ENCODE measurements at places on chromosomes 1 and 21.

DNA sequence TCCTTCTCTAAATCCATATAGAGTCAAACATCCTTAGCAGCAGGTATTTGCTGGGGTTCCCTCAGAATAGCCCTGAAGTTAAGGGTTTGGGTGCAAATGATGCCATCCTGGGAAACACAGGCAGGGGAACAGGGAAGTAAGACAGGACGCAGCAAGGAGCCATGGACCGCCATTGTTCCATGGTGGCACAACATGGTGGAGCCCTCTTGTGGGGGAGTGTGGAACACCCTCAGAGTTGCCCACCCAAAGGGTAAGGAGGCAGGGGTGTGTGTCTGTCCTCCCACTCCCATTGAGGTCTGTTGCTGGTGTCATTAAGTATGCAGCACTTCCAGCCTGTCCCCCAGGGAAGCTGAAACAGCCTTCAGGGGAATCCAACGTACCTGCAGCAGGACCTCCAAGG, 20.4 kb upstream of the RCAN1 start:
- DNase-seq, result no peak

DNA sequence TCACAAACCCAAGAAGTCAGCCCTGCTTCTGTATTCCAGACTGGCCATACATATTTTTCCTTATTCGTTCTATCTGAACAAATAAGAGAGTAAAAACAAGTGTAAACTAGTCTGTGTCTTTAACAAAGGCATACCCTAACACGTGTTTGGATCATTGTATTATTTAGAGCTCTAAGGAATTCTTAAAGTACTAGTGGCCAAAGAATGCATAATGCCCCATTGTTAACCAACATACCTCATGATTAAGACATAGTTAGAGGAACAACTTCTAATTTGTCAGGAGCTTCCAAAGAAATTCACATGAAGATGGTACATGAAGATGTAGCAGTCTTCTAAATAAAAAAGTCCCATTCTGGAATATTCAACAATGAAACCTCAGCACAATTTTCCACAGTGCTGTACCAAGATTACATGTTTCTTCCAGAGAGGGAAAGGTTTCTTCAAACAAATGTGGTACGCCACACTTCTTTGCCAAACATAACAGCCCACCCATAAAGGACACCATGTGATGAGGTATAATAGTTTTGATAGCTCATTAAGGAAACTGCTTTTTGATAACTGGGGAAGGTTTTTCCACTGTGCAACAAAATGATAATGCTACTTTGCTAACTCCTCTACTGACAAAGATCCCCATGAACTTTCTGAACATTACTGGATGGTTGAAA, 5.0 kb downstream of the PALMD start:
- DNase-seq, result no peak

- DNase-seq, result no peak
These were observed 164.4 kb downstream of the EDEM3 start for GRCh38 chr1:184590163-184590750.

- peak; percentile 38 for DNase-seq
These were observed 23.7 kb upstream of the NFIA start for GRCh38 chr1:61058483-61059245.

DNA sequence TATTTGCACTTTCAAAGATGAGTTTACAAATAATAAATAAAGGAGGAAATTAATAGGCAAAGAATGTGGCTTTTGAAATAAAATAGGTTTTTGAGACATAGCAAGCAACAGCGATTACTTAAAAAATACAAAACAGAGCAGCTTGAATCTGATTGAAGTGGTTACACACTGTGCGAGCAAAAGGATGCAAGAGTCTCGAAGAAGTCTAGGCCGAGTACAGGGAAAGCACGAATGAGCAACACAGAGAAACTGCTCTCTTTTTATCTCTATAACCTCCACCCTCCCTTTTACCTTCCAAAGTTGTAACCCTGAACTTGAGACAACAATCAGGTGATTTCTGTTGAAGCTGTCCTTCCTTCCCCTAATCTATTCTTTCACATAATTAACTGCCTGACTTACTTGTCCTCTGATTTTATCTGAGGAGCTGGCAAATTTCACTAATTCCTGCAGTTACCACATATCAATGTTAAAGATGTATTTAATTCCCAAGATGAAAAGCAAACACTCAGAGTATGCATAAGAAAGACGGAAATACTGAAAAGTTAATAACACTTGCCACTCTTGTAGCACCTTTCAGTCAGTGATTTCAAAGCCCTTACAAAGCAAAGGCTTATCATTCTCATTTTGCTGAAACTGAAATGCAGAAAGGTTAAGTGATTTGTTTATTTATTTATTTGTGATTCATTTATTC, 1030.1 kb downstream of the ADGRL2 start:
- DNase-seq, result no peak

DNA sequence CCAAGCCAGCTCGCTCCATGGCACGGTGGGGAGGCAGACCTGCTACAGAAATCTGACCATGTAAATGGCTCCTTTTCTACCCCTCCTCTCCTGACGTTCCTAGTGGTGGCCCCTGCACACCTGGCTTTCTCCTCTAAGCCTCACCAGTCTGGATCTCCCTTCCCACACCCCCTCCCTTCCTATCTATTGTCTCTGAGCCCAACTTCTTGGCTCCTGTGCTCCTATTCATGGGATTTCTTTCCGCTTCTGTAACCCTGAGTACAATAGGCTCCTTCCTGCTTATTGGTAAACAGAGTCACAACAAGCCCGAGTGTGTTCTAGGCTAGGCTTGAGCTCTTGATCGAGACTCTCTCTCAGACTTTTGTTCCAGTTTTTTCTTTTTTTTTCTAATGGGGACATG, 17.6 kb downstream of the OPTC start:
- no peak for DNase-seq

DNA sequence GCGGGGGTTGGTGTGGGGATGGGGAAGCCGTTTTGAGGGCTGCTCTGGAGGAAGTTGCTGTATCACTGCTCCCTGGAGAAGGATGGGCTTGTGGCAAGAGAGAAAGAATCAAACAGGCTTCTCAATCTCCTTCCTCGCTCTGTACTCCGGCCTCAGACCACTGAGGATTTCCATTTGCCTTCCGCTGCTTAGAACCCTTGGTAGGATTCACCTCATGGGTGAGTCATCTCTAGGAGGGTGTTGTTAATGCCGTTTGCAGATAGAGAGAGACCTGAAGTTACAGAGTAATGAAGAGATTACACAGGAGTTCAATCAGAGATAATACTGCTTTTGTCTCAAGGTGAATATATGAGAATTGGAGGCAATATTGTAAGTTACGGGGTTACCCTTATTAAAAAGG, 15.3 kb downstream of the SLC35F3 start:
- DNase-seq, result no peak

DNA sequence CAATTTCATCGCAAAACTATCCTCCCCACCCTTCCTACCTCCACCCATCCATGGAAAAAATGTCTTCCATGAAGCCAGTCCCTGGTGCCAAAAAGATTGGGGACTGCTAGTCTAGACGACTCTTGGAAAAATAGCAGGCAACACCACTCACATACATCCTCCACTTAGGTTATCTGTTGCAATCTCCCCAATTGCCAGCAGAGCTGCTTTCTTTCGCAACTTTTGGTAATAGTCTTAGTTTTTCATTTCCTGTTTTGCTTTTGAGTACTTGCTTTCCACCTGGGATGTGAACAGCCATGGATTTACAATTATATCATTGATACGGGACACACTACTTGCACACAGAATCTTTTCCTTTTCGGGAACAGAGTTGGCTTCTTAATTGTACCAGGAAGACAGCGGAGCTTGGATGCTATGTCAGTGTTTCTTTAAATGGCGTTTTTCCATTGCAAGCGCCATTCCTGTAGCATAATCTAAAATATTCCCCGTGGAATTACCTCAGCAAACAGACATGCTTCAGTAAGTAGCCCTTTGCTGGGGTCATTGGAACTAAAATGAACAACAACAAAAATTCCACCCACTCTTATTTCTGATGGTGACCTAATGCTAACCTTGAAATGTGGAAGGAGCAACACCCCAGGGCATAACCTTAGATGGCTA, 183.3 kb upstream of the ADGRL2 start:
- DNase-seq, result no peak

GRCh38 chr1:166089804-166090203, 77.0 kb downstream of the FAM78B start:
- DNase-seq, result no peak

GRCh38 chr1:92563457-92564216, 76.9 kb upstream of the GFI1 start:
- DNase-seq, result no peak

DNA sequence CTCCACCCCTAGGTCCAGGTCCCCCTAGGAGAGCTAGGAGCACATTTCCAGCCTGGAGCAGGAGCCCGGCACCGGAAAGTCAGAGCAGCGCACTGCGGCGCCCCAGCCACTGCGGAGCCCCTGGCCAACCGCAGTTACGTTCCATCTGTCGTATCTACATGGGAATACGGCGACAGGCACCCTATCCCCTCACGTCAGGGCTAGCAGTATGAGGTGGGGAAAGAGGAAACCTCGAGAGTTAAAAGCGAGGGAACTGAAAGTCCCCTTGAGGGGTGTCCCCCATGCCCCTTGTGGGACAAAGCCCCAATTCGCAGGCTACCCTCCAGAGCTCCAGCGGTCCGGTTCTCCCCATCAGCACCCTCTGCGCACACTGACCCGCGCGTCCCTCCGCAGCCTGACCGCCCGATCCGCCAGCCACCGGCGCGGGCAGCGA, 995 bp downstream of the COLGALT2 start:
- peak; percentile 39 for DNase-seq

DNA sequence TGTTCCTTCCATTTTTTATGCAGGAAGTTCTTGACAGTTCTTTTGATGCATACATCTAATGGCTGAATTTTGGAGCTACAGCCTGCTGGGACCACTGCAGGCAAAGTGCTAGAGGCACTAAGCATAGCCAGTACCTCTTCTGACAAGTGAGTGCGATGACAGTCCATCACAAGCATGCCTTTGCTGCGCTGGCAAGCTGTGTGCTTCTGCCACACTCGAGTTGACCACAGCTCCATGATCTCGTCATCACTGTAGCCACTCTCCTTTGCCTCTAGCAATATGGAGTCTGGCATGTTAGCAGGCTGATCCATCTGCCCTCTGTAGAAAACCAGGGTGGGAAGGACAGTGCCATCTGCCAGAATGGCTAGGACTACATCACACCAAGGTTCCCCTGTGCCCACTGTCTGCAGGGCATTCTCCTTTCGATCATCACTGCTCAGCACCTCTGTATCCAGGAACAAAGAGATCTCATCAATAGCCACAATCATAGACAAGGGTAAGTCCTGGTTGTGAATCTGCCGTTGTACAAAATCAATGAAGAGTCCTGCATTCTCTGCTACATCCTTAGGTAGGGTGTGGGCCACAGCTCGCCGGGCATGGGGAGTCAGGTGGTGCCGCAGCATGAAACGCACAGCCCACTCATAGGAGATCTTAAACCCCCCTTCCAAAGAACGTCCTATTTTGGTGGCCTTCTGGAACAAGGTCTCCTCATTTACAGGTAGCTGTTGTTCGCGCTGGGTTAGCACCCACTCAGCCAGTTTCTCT, 6.0 kb downstream of the PSMB4 start:
- DNase-seq, result no peak

- no peak for DNase-seq
These were observed 11.9 kb downstream of the TRIM11 start for GRCh38 chr1:228394571-228395394.

DNA sequence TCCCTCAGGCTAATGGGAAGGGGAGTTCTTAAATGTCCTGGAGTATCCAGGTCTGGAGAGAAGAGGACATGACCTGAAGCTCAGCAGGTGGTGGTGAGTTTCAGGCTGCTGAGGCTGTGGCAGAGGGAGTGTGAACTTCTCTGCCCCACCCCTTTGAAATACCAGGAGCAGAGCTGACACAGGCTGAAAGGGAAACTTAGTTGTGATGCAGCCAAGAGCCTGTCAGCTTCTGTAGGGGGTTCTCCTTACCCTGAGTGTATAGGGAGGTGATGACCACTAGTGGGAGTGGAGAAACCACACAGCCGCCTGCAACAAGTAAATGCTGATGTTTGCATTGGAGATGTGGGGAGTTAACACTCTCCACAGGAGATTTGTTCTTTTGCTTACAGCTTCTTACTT, 152.3 kb downstream of the FCRL5 start:
- no peak for DNase-seq

DNA sequence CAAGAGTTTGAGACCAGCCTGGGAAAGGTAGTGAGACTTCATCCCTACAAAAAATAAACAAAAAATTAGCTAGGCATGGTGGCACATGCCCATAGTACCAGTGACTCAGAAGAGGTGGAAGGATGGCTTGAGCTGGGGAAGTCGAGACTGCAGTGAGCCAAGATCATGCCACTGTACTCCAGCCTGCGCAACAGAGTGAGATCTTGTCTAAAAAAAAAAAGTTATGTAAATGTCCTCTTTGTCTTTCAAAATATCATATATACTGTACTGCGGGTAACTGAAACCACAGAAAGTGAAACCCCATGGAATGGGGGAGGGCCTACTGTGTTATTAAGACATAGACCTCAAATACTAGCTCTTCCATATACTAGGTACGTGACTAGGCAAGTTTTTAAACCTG, 20.8 kb downstream of the ACADM start:
- DNase-seq, result no peak

- no peak for DNase-seq
These were observed 458.4 kb downstream of the SMYD3 start for GRCh38 chr1:246048693-246049092.

- peak; percentile 82 for DNase-seq
These were observed 183.9 kb upstream of the SGIP1 start for GRCh38 chr1:66350001-66350547.

- no peak for DNase-seq
These were observed 236.3 kb downstream of the SIPA1L2 start for GRCh38 chr1:232393444-232394146.

DNA sequence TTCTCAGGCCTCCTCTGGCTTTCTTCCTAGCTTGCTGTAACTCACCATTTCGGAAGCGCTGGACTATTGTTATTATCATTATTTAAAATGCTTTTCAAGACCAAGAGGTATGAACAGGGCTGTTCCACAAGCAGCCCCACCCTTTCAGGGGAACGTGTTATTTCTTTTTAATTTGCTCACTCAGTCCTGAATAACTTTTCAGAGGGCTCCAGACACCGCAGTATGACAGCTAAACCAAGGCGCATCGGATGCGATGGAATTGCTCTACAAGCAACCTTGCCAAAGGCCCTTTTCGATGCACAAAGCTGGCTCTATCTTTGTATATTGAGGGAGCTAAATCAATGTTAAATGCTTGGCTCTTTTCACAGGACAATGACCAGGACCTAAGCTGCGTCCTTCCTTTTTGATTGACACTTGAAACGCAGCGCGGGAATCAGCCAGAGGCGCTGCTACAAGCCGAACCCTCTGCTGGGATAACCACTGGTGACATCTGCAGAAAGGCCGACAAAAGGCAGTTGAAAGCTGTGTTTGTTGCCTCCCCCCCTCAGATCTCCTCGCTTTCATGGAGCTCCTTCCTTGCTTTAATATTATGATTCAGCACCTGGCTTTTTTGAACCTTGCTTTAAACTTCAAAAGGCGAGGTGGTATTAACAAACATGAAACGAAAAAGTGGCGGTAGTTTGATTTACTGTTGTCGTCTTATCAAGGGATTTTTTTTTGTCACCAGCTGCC, 204.7 kb upstream of the PROX1 start:
- DNase-seq, result no peak

GRCh38 chr1:171107262-171107940, 16.7 kb downstream of the FMO3 start:
- DNase-seq, result no peak

All from EH (cell line).